Midbrain (tissue), 1 donor: ENCODE measurements at places on chromosomes 6 and 20.

GRCh38 chr6:40918040-40918651 is 120.9 kb downstream of the UNC5CL start:
- no peak for DNase-seq

- DNase-seq: no peak
Observed at GRCh38 chr20:52814371-52814770, 157.8 kb upstream of the TSHZ2 start.

DNA sequence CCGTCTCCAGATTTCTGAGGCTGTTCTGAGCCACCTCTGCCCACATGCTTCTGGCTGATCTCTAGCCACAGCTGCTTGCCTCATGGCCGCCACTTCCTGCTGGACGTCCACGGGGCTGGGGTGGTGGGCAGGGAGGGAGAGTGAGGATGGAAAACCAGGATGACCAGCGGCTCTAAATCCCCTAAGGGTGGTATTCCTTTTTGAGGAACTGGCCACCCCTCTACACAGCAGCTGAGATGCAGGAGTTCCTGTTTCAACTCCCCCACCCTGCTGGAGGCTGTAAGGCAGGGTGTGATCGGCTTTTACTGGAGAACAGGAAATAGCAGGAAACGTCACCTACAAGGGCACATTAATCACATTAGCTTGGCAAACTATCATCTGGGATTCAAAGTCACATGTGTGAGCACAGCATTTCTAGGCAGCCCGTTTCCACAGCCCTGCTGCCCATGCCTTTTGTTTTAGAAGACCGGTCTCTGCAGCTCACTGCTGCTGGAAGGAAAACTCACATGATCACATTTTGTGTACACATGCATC is 181.6 kb upstream of the ECI2 start:
- peak; percentile 3 for DNase-seq

GRCh38 chr6:83853178-83854000 is at the start of gene RIPPLY2:
Gene RIPPLY2 (plus strand): TSS chr6:83853360. CDS start chr6:83853417, 57 bp downstream.
- DNase-seq: peak; percentile 82
